HS-27A (cell line): ENCODE measurements at places on chromosomes 11 and 22.

DNA sequence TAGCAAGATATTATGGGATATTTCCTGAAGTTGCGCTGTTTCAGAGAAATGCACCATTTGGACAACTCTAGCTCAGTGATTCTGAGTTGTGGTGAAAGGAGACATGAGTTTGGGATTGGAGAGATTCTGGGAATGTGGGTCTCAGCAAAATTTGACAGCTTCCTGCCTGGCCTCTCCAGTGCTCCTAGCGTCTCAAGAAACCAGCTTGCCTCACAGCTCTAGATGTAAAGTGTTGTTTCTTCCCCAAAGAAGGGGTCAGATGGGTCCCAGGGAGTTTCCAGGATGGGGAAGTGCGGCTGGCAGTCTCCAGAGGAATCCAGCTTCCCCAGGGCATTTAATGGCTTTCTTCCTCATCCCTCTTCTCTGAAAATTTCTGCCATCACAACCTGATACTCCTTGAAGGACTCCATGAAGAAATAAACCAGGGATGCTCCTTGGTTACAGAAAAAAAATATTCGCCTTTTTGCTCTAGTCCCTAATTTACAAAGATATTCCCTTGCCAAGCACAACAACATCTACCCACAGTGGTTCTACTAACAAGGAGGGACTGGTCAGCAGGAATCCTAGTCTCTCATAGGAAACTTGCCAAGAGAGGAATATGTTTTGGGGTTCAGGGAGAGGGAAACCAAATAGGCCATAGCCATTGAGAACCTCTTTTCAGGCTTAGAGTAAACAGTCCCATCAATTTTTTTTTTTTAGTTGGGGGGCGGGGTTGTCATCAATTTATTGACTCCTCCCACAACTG lies 185.4 kb upstream of the E2F8 start:
- no peak for DNase-seq

DNA sequence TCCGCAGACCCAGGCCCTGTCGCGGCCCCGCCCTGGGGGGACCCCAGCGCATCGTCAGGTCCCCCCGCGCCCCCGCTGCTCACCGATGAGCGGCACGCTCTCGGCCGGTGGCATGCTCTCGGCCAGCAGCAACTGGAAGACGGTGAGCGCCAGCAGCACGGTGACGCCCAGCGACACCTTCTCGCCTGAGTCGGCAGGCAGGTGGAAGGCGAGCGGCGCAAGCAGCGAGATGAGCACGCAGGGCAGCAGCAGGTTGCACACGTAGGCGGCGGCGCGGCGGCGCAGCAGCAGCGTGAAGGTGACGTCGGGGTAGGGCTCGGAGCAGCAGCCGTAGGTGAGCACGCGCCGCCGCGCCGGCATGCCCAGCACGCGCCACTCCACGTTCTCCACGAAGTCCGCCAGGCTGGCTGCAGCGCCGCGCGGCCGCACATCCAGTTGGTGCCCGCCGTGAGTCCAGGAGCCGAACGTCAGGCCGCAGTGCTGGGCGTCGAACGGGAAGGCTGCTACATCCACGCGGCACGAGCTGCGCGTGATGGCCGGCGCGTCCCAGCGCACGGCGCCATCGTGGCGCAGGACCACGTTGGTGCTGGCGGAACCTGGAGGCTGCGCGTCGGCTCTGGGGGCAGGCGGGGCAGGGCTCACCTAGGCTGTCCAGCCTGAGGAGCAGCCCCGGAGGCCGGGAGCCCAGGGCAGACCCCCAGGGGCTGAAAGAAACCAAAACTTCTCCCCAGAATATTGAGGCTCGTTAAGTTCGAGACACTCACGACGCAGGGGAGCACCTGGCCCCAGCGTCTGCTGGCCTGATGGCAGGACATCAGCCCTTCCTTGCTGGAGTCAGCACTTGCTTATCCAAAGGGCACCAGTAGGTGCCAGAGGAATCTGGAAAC lies 3.8 kb downstream of the CHRNA10 start:
- no peak for DNase-seq

DNA sequence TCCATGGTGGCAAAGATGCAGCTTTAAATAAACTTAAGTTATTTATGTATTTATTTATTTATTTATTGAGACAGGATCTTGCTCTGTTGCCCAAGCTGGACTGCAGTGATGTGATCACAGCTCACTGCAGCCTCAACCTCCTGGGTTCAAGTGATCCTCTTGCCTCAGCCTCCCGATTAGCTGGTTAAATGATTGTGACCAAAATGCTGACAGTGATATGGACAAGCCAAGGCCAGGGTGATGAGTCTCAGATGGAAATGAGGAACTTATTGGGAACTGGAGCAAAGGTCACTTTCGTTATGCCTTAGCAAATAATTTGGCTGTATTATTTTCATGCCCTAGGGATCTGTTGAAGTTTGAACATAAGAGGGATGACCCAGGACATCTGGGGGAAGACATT lies 9.3 kb upstream of the LRP5 start:
- DNase-seq: no peak

DNA sequence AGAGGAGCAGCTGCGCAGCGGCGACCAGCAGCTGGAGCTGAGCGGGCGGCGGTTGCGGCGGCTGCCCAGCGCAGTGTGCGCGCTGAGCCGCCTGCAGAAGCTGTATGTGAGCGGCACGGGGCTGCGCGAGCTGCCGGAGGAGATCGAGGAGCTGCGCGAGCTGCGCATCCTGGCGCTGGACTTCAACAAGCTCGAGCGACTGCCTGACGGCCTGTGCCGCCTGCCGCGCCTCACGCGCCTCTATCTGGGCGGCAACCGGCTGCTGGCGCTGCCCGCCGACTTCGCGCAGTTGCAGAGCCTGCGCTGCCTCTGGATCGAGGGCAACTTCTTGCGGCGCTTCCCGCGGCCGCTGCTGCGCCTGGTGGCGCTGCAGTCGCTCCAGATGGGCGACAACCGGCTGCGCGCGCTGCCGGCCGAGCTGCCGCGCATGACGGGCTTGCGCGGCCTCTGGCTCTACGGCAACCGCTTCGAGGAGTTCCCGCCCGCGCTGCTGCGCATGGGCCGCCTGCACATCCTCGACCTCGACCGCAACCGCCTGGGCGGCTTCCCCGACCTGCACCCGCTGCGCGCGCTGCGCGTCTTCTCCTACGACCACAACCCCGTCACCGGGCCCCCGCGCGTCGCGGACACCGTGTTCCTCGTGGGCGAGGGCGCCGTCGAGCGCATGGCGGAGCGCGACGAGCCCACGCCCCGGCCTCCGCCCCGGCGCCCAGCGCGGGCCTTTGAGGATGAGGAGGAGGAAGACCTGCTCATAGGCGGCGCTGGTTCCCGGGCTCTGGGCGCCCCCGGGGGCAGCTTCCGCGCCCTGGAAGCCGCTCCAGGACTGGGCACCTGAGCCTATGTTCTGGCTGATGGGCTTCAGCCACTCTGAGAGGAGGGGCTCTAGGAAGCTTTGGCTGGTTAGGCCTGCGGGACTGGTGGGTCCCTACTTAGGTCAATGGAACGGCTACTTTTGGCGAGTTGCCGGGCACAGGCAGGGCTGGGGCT lies 787 bp downstream of the LRRC10B start:
- DNase-seq: no peak

GRCh38 chr11:20973940-20974559 lies 304.7 kb downstream of the NELL1 start:
- no peak for DNase-seq
